ENCODE measurements at places on chromosomes 11 and 22. TPM values are rescaled to one million over a fixed set of nuclear protein-coding genes. Genes with fewer than 3 reads are reported as not detected.
A peak's percentile ranks its signal among the peaks of the same experiment; 100 is the strongest.

The PUS3 gene
- 11.5 TPM for total RNA-seq

The KLHL35 gene
- 0.34 TPM for total RNA-seq

DNA sequence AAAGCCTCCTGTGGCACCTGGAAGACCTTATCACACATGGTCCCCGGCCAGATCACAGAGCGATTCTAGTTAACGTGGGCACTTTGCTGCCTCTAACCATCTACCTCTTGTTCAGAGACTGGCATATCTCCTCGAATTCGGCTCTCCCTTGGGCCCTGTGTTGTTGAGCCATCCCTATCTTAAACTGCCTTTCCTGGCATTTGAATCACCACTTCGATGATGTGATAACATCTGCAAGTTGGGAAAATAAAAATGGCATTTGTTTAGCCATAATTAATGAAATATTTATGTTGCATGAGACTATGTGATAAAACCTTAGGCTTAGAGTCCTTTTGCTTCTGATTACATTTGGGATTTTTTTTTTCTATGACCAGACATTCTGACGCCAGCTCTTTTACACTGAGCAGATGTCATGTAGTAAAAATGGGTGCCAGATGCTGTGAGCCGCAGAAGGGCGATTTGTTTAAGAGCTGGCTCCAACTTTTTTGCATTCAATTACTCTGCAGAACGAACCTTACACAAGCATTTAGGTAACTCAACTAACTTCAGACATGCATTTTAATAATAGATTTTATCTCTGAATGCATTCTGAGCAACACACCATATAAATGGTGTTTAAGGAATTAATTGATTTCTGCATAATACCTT, 58.5 kb upstream of the PARVA start:
- no peak for DNase-seq
- no peaks in the 10 kb centered on the region for H3K36me3 ChIP-seq
- no peak overlapping the region for H3K4me3 ChIP-seq

DNA sequence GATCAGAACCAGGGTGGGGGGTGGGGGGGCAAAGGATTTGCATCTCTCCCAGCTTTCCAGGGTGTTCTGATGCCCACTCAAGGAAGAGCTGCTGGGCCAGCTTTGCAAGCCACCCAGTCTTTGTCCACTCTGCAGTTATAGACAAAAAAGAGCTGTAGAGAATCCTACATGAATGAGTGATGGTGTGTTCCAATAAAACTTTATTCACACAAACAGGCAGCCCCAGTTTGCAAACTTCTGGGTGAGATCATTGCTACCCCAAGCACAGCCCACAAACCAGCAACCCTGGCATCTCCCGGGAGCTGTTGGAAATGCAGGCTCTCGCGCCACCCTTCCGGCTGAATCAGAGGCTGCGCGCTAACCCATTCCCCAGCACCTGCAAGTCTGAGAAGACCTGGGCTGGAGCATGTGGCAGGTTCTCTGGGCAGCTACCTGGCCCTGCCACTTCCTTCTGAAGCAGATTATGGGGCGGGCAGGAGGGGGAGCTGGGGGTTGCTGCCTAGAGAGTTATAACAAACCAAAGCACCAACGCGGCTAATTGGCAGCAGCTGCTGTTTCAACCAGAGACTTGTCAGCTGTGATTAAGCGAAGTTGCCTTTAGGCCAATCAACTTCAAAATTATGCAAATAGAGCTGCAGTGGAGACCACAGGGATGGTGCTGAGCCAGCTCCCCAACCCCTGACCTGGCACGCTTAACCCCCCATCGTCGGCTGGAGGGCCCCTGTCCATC, 3.8 kb upstream of the SHISAL1 start:
- H3K4me3 ChIP-seq = no peak overlapping the region
- H3K36me3 ChIP-seq = no peaks in the 10 kb centered on the region

GRCh38 chr11:56331861-56332491, 13.9 kb upstream of the OR8K1 start:
- H3K4me1 ChIP-seq = no peaks in the 10 kb centered on the region
- H3K36me3 ChIP-seq = no peaks in the 10 kb centered on the region
- H3K4me3 ChIP-seq = no peak overlapping the region
- DNase-seq = no peak

GRCh38 chr11:14315130-14315529, 43.9 kb downstream of the RRAS2 start:
- H3K27ac ChIP-seq = no peak overlapping the region
- H3K4me1 ChIP-seq = peaks cover 4% of the 10 kb centered on the region
- H3K4me3 ChIP-seq = no peak overlapping the region
- no peaks in the 10 kb centered on the region for H3K36me3 ChIP-seq
- no peak for DNase-seq
- H3K27me3 ChIP-seq = no peaks in the 10 kb centered on the region

GRCh38 chr11:106875013-106875412, 143.3 kb downstream of the GUCY1A2 start:
- H3K27ac ChIP-seq = no peak overlapping the region
- no peak for DNase-seq
- no peaks in the 10 kb centered on the region for H3K27me3 ChIP-seq
- H3K4me3 ChIP-seq = no peak overlapping the region
- H3K4me1 ChIP-seq = no peaks in the 10 kb centered on the region

- no peaks in the 10 kb centered on the region for H3K27me3 ChIP-seq
- no peak overlapping the region for H3K27ac ChIP-seq
- no peak overlapping the region for H3K4me3 ChIP-seq
- no peaks in the 10 kb centered on the region for H3K36me3 ChIP-seq
Measured at GRCh38 chr11:44424841-44425240, 114.9 kb upstream of the ALX4 start.

GRCh38 chr11:34614344-34615104, 6.4 kb upstream of the EHF start:
- DNase-seq = no peak
- H3K4me1 ChIP-seq = no peaks in the 10 kb centered on the region
- H3K27ac ChIP-seq = no peak overlapping the region
- no peaks in the 10 kb centered on the region for H3K36me3 ChIP-seq

The EHF gene
- not detected for total RNA-seq

DNA sequence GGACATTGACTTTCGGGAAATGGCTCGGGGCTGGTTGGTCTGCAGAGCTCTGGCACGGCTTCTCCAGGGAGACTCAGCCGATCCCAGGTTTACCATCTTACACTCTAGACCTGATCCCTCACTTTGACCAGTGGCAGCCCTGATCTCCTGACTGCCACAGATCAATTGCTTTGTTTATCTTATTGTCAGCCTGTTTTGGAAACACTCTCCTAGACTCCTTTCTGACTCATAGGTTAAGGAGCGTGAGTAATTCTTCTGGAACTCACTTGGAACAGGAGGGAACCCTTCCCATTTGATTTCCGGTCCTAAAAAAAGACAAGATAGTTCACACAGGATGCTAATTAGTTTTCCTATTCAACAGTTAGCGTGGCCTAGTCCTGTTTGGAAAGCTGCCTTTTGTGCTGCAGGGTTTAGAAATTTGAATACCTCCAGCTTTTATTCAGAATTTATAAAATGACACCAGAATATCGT, 16.0 kb upstream of the BMAL1 start:
- H3K27ac ChIP-seq = peak overlapping the region; percentile 28
- H3K4me3 ChIP-seq = no peak overlapping the region
- no peaks in the 10 kb centered on the region for H3K36me3 ChIP-seq
- H3K27me3 ChIP-seq = no peaks in the 10 kb centered on the region

GRCh38 chr11:64849598-64850356, 5.3 kb upstream of the CDC42BPG start:
- DNase-seq = no peak
- no peak overlapping the region for H3K4me3 ChIP-seq
- no peak overlapping the region for H3K27ac ChIP-seq
- no peaks in the 10 kb centered on the region for H3K36me3 ChIP-seq
- no peaks in the 10 kb centered on the region for H3K27me3 ChIP-seq
- peaks cover 9% of the 10 kb centered on the region for H3K4me1 ChIP-seq

The CRACR2B gene
- total RNA-seq = 2.5 TPM

DNA sequence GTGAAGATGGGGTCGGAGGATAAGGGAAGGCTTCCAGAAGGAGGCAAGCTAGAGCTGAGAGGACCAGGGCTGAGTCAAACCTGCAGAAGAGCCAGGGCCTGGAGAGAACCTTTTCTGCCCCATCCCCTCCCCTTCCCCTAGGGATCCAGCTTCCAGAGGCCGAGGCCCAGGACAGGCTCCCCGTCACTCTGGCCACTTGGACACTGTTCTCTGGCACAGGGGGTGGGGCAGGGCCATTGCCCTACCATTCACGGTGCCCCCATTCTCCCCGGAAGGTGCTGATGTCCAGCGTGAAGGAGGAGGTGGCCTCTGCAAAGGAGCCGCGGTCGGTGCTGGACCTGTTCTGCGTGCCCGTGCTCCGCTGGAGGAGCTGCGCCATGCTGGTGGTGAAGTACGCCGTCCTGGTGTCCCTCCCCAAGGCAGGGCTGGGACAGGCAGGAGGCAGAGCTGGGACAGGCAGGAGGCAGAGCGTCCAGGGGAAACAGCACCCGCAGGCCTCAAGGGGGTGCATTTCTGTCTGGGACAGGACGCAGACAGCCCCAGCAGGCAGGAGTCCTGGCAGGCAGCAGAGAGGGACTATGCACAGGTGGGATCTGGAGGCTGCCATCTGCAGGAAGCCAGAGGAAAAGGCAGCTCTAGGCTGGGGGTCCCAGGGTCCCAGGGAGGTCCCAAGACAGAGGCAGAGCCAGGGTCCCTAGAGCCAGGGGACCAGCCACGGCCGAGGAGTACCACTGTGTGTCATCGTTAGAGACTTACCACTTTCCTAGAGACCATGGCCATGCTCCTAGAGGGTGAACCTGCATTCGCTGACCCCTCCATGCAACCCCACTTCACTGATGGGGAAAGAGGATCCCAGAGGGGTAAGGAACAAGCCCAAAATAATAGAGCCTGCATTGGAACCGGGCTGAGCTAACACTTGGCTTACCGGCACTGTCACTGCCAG, 25.8 kb upstream of the SLC22A12 start:
- no peak overlapping the region for H3K4me3 ChIP-seq
- H3K27me3 ChIP-seq = no peaks in the 10 kb centered on the region
- DNase-seq = no peak
- H3K4me1 ChIP-seq = peaks cover 2% of the 10 kb centered on the region
- H3K36me3 ChIP-seq = no peaks in the 10 kb centered on the region
